ENCODE measurements at places on chromosomes 4 and X.

- DNase-seq: no peak
Observed at GRCh38 chr4:176238826-176239225, 30.2 kb downstream of the ASB5 start.

DNA sequence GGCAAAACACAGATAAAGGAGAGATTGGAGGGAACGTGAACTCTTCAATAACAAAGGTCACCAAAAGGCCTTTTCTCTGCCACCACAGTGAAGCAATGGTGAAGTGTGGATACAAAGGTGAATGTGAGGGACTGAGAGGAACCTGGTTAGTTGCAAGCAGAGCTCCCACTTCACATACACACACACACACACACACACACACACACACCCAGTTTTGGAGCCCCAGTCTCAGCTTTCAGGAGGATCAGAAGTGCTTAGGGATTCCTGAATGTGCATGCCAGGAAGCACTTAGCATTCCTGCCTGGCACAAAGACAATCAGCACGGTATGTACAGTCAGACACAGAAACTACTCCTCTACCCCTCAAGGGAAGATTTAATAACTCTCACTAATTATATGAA, 71.5 kb downstream of the ARHGEF9 start:
- no peak for DNase-seq

DNA sequence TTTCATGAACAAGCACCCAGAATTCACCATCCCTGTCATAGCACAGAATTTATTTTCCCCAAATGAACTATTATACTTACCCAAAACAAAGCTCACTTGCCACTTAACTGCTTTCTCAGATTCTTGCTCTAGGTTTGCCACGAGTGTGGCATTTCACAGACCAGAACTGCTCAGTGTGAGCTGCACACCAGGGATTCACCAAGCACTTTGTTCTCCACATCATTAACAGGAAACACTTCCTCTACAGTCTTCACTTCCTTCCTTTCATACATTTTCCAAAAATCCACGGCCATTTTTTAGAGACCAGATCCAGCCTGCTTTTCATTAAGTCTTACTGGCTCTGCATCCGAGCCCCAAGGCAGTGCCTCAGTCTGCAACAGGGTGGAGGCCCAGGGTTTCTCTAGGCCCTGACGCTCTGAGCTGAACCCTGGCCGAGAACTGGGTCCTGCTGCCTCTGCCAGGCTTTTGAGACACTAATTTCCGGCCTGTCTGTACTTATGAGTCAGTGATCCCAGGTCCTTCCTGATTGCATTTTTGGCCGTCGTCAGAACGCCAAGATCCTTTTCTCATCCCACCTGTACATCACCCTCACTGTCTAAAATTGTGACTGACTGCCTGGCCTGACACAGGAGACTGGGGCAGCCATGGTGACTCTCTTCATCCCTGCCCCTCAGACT, 67.6 kb upstream of the MTNR1A start:
- DNase-seq: no peak

GRCh38 chrX:9586992-9587392, 122.1 kb downstream of the TBL1X start:
- DNase-seq: no peak

Measured in non-pigmented ciliary epithelial cell (primary cell).